ENCODE measurements at places on chromosomes 5 and 9.

- DNase-seq = no peak
Measured at GRCh38 chr9:120715389-120715924, 1.2 kb upstream of the MEGF9 start.

- no peak for DNase-seq
Measured at GRCh38 chr9:136202454-136203407, 2.2 kb downstream of the LHX3 start.

GRCh38 chr5:55711507-55712022, 559 bp downstream of the SLC38A9 start:
- no peak for DNase-seq

GRCh38 chr5:89095341-89095740, 212.4 kb upstream of the MEF2C start:
- DNase-seq = peak; percentile 40

- DNase-seq = peak; percentile 66
Measured at GRCh38 chr5:80083101-80083890, 48.1 kb downstream of the THBS4 start.

GRCh38 chr9:16575986-16576245, 294.6 kb downstream of the BNC2 start:
- DNase-seq = no peak

DNA sequence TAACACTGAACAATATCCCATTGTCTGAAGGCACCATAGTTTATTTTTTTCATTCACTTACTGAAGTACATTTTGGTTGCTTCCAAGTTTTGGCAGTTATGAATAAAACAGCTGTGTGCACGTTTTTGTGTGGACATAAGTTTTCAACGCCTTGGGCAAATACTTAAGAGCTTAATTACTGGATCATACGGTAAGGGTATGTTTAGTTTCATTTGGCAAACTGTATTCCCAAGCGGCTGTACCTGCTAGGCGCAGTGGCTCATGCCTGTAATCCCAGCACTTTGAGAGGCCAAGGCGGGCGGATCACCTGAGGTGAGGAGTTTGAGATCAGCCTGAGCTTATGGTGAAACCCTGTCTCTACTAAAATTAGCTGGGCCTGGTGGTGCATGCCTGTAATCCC, 63.7 kb upstream of the FAM120A start:
- DNase-seq = no peak

GRCh38 chr9:130050462-130050861, 3.2 kb upstream of the GPR107 start:
- no peak for DNase-seq

GRCh38 chr5:1412163-1412562, 33.1 kb downstream of the SLC6A3 start:
- no peak for DNase-seq

DNA sequence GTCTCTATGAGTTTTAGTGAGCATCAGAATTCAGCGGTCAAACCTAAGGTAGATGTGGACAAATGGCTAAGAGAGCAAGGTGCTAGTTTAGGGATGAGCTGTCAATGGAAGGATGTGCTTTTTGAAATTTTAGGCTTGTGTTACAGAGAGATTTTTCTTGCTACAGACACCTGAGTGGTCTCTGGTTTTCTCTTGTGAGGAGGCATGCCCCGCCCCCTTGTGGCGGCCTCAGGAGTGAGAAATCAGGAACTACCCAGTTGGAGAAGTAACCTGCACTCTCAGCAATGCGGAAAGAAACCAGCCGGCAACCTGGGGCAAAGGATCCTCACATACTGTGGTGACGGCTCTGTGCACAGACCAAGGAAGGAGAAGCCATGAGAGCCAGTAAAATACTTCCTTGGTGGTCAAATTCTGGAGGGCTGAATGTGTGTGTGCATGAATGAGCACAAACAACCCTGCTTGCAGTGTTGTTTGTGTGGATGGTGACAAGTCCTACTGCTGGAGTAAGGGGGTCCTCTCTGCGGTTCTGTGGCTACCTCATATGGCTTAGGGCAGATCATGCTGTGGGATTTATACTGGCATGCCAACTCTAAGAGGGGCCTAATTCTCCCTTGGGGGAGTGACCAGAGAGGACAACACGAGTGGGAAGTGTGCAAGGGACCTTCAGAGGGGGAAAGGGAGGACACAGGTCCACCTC, 16.7 kb upstream of the HSD17B4 start:
- DNase-seq = peak; percentile 47

GRCh38 chr5:66722686-66723085, 126.5 kb downstream of the MAST4 start:
- no peak for DNase-seq

- peak; percentile 60 for DNase-seq
Measured at GRCh38 chr5:74639807-74640449, 600 bp downstream of the ENC1 start.

GRCh38 chr5:150313921-150314716, 11.4 kb upstream of the ARSI start:
- peak; percentile 55 for DNase-seq

DNA sequence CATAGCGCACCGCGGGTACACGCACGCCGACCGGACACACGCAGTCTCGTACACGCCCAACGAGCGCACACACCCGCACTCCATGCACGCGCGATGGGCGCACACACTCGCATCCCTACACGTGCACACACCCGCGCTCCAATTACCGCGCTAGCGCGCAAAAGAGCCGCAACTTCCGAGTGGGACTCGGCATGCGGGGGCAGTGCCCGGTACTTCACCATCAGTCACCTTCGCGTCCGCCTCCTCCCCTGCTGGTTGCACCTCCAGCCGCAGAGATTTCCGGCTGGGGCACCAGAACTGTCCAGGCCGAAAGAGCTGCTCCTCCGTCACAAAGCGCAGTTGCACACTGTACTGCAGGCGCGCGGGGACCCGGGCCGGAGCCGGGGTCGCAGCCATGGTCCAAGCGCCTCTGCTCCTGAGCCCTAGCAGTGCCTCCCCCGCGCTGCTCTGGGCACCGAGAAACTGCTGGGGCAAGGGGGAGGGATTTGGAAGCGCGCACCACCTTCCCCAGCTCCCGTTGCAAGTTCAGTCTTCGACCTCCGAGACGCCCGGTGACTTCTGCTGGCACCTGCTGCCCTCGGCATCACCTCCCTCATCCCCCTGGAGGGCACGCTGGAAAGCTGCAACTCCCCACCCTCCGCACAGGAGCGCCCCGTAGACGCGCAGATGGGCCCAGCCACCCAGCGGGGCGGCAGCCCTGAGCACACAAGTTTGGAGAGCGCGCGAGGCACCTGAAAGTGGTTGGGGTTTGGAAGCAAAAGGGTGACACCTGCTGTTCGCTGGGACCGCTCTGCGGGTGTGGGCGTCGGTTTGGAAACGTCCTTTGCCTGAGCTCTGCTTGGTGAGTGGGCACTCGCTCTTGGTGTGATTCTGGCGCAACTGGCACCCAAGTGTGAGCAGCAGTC, 337.4 kb upstream of the PUM3 start:
- peak; percentile 87 for DNase-seq

- DNase-seq = no peak
Measured at GRCh38 chr9:127683723-127684122, 23.1 kb upstream of the CFAP157 start.

DNA sequence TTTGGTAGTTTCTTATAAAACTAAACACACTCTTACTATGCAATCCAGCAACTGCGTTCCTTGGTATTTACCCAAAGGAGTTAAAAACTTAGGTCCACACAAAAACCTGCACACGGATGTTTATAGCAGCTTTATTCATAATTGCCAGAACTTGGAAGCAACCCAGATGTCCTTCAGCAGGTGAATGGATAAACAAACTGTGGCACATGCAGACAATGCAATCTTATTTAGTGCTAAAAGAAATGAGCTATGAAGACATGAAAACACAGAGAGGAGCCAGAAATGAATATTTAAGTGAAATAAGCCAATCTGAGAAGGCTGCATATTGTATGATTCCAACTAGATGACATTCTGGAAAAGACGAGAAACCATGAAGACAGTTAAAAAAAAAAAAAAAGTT, 10.7 kb downstream of the WNK2 start:
- no peak for DNase-seq
